ENCODE measurements at places on chromosomes 3 and 15. TPM values are rescaled to one million over a fixed set of nuclear protein-coding genes. Genes with fewer than 3 reads are reported as not detected.

GRCh38 chr3:14405360-14406238, 3.2 kb downstream of the SLC6A6 start:
- no peaks in the 10 kb centered on the region for H3K27me3 ChIP-seq
- no peak for DNase-seq
- H3K4me1 ChIP-seq = peaks cover 58% of the 10 kb centered on the region
- peaks cover 37% of the 10 kb centered on the region for H3K36me3 ChIP-seq

DNA sequence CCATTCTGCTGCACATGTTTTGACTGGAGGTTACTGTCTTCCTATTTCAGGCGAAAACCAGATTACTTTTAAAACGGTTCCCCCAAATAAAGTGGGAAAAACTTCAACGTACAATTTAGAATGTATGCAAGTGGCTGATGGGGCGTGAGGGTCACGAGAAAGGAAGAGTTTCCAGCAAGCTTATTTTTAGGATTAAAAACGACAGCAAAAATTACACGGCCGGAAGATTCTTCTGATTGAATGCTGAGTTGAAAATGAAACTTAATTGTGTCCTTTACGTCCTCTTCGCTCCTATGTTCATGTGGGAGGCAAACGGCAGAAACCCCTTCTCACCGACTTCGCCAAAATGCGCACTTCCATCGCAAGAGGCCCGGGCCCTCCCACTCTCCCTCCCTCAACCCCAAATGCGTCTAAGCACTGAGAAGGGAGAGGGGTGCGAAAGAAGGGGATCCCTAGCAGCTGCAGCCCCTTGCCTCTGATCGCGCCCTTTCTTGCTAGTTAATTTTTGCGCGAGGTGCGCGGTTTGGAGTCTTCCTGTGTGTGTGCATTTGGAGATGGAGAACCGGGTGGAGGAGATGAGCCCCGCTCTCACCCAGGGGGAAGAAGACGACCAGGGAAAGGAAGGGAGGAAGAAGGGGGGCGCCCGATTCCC, 656 bp downstream of the CD47 start:
- peak overlapping the region; percentile 97 for H3K4me3 ChIP-seq
- H3K36me3 ChIP-seq = peaks cover 22% of the 10 kb centered on the region
- peak; percentile 66 for DNase-seq
- no peaks in the 10 kb centered on the region for H3K27me3 ChIP-seq
- peak overlapping the region; percentile 99 for H3K27ac ChIP-seq
- peaks cover 29% of the 10 kb centered on the region for H3K4me1 ChIP-seq

GRCh38 chr15:98493966-98494511, 154.3 kb upstream of the IGF1R start:
- no peaks in the 10 kb centered on the region for H3K4me1 ChIP-seq
- H3K27me3 ChIP-seq = no peaks in the 10 kb centered on the region
- no peak for DNase-seq
- H3K27ac ChIP-seq = no peak overlapping the region

DNA sequence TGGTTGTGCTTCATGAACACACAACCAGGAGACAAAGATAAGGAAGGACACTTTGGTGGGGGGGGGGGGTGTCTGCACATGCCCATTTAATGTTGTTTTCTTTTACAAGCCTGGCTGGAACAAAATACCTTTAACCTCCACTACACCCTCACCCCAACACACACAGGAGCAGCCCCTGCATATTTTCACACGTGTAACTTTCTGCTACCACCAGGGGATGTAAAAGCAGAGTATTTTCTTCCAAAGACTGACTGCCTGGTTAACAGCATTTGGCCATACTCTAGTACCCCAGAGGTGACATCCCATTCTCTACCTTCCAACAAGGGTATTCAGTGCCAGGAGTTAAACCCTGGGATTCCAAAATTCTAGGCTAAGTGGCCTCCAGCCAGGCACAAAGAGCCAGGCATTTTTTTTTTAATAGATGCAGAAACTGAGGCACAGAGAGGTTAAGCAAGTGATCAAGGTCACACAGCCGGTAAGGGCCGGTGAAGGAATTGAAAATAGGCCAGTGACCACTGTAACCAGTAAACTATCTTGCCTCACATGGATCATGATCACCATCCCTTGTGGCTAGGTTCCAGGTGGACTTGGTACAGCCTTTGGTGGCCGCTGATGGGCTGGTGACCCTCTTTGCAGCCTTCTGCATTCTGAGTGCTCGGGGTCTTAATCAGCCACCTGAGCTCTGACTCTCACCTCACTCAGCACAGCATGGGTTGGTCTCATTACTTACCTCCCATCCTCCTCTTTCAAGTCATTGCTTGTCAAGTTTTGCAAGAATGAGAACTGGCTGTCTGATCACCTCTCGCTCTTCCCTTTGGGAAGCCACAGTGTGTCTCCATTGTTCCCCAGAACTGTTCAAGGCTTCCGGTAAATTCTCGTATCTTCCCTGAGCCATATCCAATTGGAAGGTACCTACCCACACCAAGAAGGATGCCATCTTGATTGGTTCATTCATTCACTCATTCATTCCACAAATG, 20.4 kb downstream of the MAGI1 start:
- H3K4me3 ChIP-seq = no peak overlapping the region
- H3K4me1 ChIP-seq = no peaks in the 10 kb centered on the region
- no peak for DNase-seq
- H3K27ac ChIP-seq = no peak overlapping the region
- H3K27me3 ChIP-seq = peaks cover 4% of the 10 kb centered on the region

The SLC15A2 gene
- 0.74 TPM for total RNA-seq

The CEP152 gene
- total RNA-seq = 27.3 TPM

DNA sequence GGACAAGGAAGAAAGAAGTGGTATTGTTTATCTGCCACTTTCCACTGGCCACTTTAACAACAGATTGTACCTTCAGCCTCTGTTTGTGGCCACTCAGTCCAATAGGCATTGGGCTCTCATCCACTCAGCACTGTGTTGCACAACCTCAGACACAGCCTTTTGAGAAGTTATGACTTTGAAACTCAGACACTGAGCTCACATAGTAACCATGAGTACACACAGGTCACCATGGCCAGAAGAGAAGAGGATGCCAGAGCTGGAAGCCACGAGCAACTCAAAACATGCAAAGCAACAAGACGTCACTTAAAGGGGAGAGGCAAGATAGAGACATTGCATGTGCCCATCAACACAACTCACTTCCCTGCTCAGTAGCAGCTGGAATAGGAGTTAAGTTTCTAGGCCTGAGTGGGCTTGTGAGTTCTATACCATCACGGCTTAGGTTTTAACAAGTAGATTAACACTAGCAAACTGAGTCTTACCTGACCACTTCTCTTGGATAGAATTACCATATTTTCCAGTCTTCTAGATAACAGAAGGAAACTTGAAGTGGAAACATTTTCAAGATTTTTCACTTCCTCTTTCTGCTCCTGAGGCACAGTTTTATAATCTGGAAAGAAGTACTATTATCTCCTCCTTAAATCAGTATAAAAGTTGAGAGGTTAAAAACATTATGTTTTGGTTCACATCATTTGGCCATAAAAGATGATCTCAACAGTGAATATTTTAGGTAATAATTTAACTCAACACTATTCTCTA, 103.5 kb downstream of the IMPG2 start:
- DNase-seq = no peak
- H3K36me3 ChIP-seq = peaks cover 10% of the 10 kb centered on the region
- peaks cover 11% of the 10 kb centered on the region for H3K4me1 ChIP-seq
- peak overlapping the region; percentile 44 for H3K27ac ChIP-seq
- H3K4me3 ChIP-seq = no peak overlapping the region

The MASP1 gene
- not detected for total RNA-seq

GRCh38 chr15:61188168-61188567, 40.9 kb downstream of the RORA start:
- no peaks in the 10 kb centered on the region for H3K36me3 ChIP-seq
- H3K27me3 ChIP-seq = peaks cover 30% of the 10 kb centered on the region
- no peak overlapping the region for H3K27ac ChIP-seq
- H3K4me1 ChIP-seq = no peaks in the 10 kb centered on the region
- H3K4me3 ChIP-seq = no peak overlapping the region

GRCh38 chr3:37945807-37946530, 44.6 kb upstream of the VILL start:
- no peaks in the 10 kb centered on the region for H3K27me3 ChIP-seq
- no peaks in the 10 kb centered on the region for H3K36me3 ChIP-seq
- H3K4me3 ChIP-seq = no peak overlapping the region
- no peak for DNase-seq
- no peak overlapping the region for H3K27ac ChIP-seq

The GOLGA8T gene
- total RNA-seq = 0.21 TPM

The ZIC4 gene
- not detected for total RNA-seq

DNA sequence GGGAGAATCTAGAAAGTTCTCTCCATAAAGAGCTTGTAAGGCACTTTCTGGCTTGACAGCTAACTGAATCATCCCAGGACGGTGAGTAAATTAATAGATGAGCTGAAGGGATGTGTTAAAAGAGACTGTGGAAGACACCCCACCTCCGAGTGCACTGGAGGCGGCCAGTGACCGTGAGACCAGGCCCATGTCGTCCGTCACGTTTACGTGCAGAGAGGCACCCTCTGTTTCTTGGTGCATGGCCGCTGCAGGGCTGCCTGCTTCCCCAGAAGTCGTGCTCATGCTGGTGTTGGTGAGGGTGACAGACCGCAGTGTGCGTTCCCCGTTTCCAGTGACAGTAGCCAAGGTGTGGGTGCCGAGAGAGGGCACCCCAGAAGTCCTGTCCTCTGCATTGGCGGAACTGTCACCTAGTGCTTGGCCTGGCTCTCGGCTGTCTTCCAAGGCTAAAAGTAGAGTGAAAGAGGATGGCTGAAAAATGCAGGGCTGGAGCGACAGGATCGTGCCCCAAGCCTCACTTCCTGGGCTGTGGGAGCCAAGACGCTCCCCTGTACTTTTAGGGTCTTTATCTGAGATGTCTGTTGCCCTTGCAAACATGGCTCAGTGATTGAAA, 41.1 kb downstream of the HEG1 start:
- no peak for DNase-seq
- no peak overlapping the region for H3K27ac ChIP-seq
- peaks cover 10% of the 10 kb centered on the region for H3K4me1 ChIP-seq
- peaks cover 48% of the 10 kb centered on the region for H3K36me3 ChIP-seq

DNA sequence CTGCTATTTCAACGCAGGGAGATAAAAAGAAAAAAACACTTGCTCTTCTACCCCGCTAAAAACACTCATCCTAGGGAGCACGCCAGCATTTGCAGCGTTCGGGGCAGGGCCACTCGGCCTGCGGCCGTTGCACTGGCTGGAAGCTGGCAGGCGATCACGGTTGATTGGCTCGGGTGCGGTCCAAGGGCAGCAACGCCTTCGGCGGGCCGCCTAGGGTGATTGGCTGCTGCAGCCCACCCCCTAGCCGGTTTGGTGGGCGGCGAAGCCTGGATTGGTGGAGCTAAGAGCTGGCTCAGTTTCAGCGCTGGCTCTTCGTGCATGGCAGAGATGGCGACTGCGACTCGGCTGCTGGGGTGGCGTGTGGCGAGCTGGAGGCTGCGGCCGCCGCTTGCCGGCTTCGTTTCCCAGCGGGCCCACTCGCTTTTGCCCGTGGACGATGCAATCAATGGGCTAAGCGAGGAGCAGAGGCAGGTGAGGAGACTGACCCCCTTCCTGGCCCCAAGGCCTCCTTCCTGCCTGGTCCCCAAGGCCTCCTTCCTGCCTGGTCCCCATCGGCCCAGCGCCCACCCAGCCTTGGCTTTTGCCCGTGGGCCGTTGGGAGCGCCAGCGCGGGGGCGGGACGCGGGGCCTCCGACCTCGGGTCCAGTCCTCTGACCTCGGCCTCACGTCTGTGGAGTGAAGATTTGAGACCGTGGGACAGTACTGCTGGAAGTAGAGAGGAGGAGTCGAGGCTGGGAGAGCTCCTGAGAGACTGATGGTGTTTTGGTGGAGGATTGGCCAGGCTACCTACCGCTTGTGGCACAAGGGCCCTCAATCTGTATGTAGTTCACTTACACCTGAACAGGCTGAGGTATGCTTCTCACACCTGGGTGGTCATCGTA, at the start of gene IVD:
Gene IVD (plus strand): TSS at position 295 of the 881 bp plus-strand sequence. CDS start 33 bp downstream, at position 328.
- peaks cover 45% of the 10 kb centered on the region for H3K4me1 ChIP-seq
- peaks cover 13% of the 10 kb centered on the region for H3K36me3 ChIP-seq
- peak within 1 kb of the TSS; percentile 94 for H3K27ac ChIP-seq
- H3K4me3 ChIP-seq = peak within 1 kb of the TSS; percentile 78
- peak; percentile 97 for DNase-seq

The CRYGS gene
- 1.7 TPM for total RNA-seq

The PLCH1 gene
- 1.2 TPM for total RNA-seq

DNA sequence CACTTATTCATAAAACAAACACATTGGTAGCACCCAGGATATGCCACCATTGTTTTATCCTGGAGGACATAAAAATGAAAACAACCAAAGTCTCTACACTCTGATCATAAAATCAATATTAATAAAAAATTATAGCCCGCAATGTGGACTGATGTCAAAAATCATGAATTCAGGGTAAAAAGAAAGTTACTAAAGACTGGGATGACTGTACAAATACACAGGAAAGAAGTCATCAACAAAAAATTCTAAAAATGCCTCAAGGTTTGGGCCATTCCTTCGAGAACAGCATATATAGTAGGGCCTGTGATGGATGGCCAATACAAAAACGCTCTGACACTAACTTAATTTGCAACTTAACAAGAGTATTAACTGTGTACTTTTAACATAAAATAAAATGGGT, 76.8 kb downstream of the THBS1 start:
- no peaks in the 10 kb centered on the region for H3K4me1 ChIP-seq
- H3K27me3 ChIP-seq = peaks cover 5% of the 10 kb centered on the region

DNA sequence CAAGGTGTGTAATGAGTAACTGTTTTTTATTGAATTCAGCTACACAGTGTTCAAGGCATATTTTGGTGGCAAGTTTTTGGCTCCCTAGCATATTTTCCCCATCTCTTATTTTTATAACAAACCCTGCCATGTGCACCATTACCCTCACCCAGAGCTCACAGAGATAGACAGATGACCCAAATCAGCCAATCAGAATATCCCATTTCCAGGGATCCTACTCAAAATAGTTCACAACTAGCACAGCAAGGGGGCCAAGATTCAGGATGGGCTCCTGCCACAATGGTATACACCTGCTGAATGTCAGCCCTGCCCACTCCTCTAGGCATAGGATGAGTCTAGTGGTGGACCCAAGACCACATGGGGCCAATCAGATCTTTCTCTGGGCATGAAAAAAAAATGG, 78.8 kb upstream of the SETMAR start:
- H3K27me3 ChIP-seq = no peaks in the 10 kb centered on the region
- no peak for DNase-seq
- no peak overlapping the region for H3K27ac ChIP-seq
- H3K36me3 ChIP-seq = no peaks in the 10 kb centered on the region
- H3K4me1 ChIP-seq = peaks cover 4% of the 10 kb centered on the region

GRCh38 chr3:25589104-25589782, 75.5 kb downstream of the TOP2B start:
- no peak overlapping the region for H3K4me3 ChIP-seq
- no peaks in the 10 kb centered on the region for H3K36me3 ChIP-seq
- H3K27me3 ChIP-seq = no peaks in the 10 kb centered on the region
- no peak for DNase-seq
- no peak overlapping the region for H3K27ac ChIP-seq

GRCh38 chr3:171295484-171296373, 164.5 kb downstream of the TNIK start:
- peaks cover 47% of the 10 kb centered on the region for H3K4me1 ChIP-seq
- H3K27me3 ChIP-seq = no peaks in the 10 kb centered on the region
- H3K4me3 ChIP-seq = no peak overlapping the region
- H3K27ac ChIP-seq = no peak overlapping the region
- peaks cover 12% of the 10 kb centered on the region for H3K36me3 ChIP-seq
- no peak for DNase-seq
